Fibroblast of villous mesenchyme (primary cell): ENCODE measurements at places on chromosomes 4 and X. TPM values are rescaled to one million over a fixed set of nuclear protein-coding genes. Genes with fewer than 3 reads are reported as not detected.

YY2 gene
- 1.6 and 1.7 TPM in 2 replicates for total RNA-seq

PPBP gene
- not detected in 2 replicates for total RNA-seq

LGI2 gene
- not detected in 2 replicates for total RNA-seq

CHRDL1 gene
- total RNA-seq: under 0.01 TPM in 2 replicates

GRXCR1 gene
- not detected in 2 replicates for total RNA-seq

MAOB gene
- under 0.01 and 0.43 TPM in 2 replicates for total RNA-seq

CRMP1 gene
- under 0.01 TPM in 1 of 2 replicates, not detected in the other for total RNA-seq

SPATA4 gene
- 0.97 TPM in 1 of 2 replicates, not detected in the other for total RNA-seq

COL4A6 gene
- total RNA-seq: 0.32 and 1.7 TPM in 2 replicates

RTL5 gene
- total RNA-seq: 1.3 and 2.2 TPM in 2 replicates

P2RY4 gene
- total RNA-seq: not detected in 2 replicates

DMD gene
- 29.0 and 32.4 TPM in 2 replicates for total RNA-seq

FATE1 gene
- total RNA-seq: not detected in 2 replicates

CCNA2 gene
- total RNA-seq: 27.1 and 54.0 TPM in 2 replicates

MAP9 gene
- total RNA-seq: 11.3 and 17.7 TPM in 2 replicates

CXCL3 gene
- 0.32 and 3.0 TPM in 2 replicates for total RNA-seq

MAGEE2 gene
- not detected in 2 replicates for total RNA-seq

CEP135 gene
- 11.0 and 12.1 TPM in 2 replicates for total RNA-seq

XKRX gene
- total RNA-seq: under 0.01 TPM in 1 of 2 replicates, not detected in the other

ATOH1 gene
- not detected in 2 replicates for total RNA-seq

XPNPEP2 gene
- under 0.01 TPM in 1 of 2 replicates, not detected in the other for total RNA-seq

SOX3 gene
- total RNA-seq: not detected in 2 replicates

NDUFC1 gene
- 39.7 and 47.0 TPM in 2 replicates for total RNA-seq

PAGE2 gene
- not detected in 2 replicates for total RNA-seq

PRSS48 gene
- total RNA-seq: not detected in 2 replicates

IL2RG gene
- not detected in 2 replicates for total RNA-seq

REELD1 gene
- total RNA-seq: not detected in 2 replicates

TKTL2 gene
- under 0.01 TPM in 1 of 2 replicates, not detected in the other for total RNA-seq
